Activated naive CD8-positive, alpha-beta T cell treated with anti-CD3 and anti-CD28 coated beads, Interleukin-2, amount 10 ng/mL, durations not matched to agents 7 days and 5 days (primary cell): ENCODE measurements at places on chromosomes 1 and 21. TPM values are rescaled to one million over a fixed set of nuclear protein-coding genes. Genes with fewer than 3 reads are reported as not detected.
A peak's percentile ranks its signal among the peaks of the same experiment; 100 is the strongest.

GRCh38 chr1:33338048-33338439 lies 17.1 kb upstream of the A3GALT2 start:
- no peak for DNase-seq

The SYPL2 gene
- total RNA-seq: not detected

- DNase-seq: no peak
Measured at GRCh38 chr1:33721301-33721815, 142.5 kb upstream of the HMGB4 start.

The TMEM240 gene
- total RNA-seq: 1.2 TPM

DNA sequence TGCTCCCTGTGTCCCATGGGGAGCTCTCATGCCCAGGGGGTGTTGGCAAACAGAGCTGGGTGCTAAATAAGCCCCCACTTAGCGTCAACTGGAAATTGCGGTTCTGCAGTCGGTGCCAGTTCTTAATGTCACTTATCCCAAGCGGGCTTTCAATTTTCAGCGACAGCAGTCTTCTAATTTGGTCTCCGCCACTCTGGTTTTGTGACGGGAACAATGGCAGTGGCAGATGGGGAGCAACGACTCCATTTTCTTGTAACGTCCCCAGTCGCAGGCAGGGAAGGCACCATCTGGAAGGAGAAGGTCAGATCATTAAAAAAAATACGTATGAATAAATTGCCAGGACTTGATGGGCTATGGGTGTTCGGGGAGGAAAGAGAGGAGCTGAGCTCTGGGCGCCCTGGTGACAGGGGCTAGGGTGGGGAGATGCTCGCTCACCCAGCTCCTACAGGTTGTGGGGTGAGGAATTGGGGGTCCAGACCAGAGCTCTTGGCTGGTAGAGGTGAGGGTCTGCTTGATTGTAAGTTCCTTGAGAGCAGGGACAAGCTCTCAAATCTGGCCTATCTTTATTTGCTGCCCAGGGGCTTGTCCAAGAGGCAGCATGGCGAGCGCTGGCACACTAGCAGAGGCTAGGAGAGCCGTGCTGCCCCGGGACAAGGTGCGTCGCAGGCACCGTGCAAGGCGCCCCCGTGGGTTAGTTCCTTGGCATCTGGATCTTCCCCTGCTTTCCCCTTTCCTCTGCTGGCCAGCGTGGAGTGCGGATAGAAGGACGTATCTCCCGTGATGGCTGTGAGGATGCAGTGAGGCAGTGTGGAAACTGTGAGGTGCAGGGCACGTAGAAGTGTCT lies 105.8 kb downstream of the ARHGEF10L start:
- DNase-seq: no peak

DNA sequence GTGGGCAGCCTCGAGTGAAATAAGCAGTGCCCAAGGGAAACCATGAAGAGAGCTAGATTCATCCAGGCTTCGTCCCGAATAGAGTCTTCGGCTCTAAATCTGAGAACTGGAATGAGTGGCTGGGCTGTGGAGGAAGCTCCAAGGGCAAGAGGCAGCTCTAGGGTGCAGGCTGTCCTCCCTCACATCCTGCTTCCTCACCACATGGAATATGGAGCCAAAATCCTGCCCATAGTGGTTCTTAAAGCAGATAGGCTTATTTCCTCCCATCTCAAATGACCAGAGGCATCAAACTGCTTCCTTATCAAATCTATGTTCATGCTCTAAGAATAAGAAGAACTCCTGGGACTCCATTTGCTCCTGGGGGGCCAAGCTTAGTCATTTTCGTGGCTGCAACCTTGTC lies 2.5 kb downstream of the IL24 start:
- no peak for DNase-seq

The SLFNL1 gene
- total RNA-seq: 0.60 TPM

DNA sequence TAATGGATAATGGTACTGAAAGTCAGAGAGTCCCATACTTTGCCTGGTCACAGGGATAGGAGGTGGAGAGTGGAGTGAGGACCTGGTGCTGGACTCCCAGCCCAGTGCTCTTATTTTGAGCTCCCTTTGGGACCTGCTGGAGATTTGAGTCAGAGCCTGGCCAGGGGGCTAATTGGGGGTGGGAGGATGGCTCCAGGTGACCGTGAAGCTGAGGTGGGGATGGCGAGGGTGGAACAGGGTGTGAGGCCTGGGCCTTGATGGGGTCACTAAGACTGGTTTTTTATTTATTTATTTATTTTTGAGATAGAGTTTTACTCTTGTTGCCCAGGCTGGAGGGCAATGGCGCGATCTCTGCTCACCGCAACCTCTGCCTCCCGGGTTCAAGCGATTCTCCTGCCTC lies 17.8 kb downstream of the AMPD2 start:
- no peak for DNase-seq

GRCh38 chr1:1080122-1080757 lies 6.1 kb upstream of the RNF223 start:
- DNase-seq: peak; percentile 49

DNA sequence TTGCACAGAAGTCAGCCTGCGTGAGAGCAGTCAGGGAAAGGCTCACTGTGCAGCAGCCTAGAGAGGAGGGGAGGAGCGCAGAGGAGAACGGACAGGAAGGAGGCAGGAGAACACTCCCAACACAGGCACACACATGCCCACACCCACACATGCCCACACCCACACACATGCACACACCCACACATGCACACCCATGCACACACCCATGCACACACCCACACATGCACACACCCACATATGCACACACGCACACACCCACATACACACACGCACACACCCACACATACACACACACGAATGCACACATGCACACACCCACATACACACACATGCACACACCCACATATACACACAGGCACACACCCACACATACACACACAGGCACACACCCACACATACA lies 7.1 kb downstream of the SUMO3 start:
- DNase-seq: no peak

DNA sequence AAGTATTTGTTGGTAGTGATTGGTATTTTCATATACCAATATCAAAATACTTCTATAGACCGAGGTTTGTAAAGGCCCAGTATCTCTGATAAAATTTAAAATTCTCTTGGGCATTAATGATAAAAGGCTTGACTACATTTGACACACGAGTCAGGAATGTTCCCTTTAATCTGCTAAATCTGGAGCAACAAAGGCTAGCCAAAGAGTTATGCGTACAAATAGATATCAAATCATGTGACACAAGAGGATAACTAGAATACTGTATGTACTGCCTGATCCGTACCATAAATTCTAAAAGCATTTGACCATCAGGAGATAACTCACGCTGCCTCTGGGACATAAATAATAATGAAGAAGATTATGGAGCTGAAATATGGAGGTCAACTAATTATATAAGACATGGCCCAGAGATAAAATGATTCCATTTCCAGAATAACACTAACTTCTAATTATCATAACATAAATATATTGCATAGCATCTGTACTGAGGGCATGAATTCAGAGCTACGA lies 64.2 kb upstream of the SH3GLB1 start:
- DNase-seq: no peak

DNA sequence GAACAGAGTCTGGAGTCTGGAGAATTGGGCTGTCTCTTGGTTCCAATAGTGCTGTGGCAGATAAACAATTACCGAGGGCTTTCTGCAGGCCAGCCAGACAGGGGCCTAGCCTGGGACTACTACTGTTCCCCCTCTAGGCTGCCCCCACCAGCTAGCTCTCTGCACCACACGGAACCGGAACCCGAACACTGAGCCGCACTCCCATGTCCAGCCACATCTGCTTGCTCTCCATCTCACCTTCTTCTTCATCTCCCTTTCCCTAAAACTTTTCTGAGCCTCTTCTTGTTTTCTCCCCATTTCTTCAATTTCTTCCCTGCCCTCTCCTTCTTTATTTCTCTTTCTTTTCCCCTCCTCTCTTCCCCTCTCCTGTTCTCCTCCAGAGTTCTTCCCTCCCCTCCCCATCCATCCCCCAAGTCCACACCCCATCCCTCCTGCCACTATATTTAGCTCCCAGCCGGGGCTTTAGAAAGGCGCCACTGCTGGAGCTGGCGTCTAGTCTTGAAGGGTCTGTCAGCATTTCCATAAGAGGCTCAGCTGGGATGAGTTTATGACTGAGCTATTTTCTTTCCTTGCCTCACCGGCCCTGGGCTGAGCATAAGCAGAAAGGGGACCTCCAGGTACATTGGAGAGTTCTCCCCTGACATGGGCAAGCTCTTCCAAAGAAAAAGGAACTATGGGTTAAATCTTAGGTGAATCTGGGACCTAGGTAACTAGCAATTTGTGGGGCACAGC lies 25.7 kb upstream of the ATP2B4 start:
- no peak for DNase-seq

The TNFRSF4 gene
- total RNA-seq: 2.4 TPM

GRCh38 chr1:41357451-41358101 lies 3.7 kb upstream of the FOXO6 start:
- DNase-seq: no peak

- DNase-seq: no peak
Measured at GRCh38 chr1:77316006-77316405, 34.2 kb downstream of the AK5 start.

The RHD gene
- not detected for total RNA-seq
